ENCODE measurements at places on chromosomes 5 and 9.

DNA sequence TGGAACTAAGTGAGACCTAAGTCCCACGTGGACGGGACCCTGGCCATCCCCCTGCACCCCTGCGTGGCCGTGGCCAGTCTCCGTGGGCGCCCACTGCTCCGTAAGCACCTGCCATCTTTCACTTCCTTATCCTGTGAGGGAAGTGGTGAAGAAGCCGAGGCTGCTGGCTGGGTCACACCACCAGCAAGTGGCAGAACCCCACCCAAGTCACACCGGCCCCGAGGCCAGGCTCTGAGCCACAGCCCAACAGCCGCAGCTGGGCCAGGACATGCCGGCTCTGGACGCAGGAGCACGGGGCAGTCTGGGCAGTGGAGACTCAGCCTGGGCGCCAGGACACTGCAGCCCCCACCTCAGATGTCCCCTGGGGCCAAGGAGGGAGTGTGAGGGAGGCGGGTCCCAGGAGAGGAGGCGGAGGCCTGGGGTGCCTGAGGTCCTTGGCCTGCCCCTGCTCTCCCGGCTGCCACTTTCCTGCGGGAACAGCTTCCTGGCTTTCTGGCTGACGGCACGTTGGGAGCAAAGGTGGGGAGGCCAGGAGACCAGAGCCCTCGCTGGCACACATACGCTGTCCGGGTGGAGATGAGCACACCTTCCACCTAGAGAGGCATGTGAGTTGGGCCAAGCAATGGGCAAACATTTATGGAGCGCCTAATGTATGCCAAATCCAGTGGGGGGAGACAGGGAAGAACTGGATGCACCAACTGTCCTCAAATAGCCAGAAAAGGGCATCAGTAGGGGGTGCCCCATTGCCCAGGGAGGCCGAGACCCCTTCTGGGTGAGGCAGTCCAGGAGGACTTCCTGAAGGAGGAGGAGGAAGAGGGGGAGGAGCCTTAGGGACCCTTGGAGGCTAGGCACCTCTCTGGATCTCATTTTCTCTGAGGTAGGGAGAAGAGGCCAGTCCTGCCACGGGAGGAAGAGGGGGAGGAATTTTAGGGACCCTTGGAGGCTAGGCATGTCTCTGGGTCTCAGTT is 43.9 kb upstream of the EGFL7 start:
- DNase-seq: no peak

DNA sequence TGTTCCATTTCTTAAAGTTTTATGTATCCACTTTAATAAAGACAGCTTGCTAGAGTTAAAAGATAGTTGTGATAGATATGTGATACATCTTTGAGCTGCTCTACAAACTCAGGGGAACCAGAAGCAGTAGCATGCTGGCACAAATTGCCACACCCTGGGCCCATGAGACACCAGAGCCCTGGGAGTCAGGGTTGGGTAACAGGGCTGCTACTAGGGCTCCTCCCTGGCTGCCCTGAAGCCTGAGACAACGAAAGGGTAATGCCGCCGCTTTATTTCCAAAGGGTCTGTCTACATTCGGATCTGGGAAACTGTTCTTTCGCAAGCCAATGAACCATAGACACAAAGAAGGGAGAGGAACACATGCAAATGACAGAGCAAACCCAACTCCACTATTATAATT is 29.2 kb downstream of the PTPN3 start:
- no peak for DNase-seq

DNA sequence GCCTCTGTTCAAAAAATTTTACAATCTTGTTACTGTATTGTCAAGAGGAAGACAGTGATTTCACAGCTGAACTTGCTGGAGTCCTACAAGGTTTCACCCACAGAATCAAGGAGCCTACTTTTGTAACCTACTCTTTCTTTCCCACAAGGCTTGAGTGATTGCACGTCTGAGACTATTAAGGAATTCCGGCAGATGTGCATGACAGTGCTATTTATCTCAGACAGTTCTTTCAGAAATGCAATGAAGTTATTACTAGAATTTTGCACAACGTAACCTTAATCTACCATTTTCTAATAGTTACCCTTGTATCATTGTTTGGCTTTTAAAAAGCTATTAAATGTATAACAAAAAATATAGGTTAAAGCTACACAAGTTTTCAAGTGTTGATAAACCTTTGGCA is 400.1 kb downstream of the PTPRD start:
- no peak for DNase-seq

DNA sequence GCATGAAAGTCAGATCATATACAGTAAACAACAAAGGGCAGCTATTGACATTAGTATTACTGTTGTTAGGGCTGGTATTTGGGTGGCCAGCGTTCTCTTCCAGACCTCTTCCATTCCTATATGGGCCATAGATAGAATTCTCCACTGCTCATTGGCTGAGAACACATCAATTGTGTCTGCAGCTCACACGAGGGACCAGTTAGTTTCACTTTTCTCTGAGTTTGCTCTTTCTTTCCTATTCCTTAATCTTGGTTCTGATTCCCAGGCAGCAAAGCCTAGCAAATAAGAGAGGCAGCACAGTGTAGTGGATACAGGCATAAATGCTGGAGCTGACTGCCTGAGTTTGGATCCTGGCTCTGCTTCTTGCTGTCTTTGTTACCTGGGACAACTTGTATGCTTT is 476.4 kb downstream of the SPOCK1 start:
- DNase-seq: no peak

DNA sequence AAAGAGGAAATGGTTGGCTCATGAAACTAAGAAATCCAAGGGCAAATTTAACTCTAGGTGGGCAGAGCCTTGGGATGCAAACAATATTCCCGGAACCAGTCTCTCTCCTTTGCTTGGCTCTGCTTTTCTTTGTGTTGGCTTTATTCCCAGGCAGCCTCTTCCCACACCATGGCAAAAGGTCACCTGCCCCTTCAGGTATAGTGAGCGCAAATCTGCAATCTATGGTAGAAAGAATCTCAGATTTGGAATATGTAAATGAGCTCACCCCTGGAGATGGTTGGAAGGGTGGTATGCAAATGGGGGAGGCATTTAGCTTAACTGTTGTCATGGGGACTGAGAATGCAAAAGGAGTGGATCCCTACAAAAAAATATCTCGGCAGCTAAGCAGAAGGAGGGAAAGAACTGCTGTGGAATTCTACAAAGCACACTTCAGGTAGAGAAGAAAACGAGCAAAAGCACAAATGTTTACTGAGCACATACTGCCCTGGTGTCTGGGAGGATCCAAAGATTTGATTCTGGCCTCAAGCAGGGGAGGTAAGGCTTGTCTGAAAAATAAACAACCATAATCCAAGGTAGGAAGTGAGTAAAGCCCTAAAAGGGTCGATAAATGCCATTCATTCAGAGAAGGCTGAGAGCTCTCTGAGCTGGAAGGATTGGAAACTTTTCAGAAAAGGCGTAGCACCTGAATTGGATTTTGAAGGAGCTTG is 139.7 kb downstream of the TLE1 start:
- no peak for DNase-seq

GRCh38 chr9:15144622-15145061 is 162.4 kb downstream of the TTC39B start:
- no peak for DNase-seq

DNA sequence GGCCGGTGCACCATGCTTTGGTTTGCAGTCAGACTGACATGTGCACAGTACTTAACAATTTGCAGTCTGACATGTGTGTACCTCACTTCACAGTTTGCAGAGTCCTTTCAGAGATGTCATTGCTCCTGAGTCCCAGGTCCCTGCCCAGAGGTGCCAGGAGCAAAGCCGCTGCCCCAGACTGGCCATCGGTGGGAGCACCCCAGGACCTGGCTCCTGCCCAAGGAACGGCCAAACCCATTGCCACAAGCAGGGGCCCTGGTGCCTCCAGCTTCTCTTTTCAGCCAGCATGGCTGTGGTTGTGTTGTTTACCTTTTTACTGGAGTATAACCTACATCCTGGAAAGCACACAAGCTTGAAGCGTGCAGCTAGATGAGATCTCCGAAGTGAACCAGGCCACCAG is 28.6 kb downstream of the RASGEF1C start:
- no peak for DNase-seq

GRCh38 chr5:142697356-142698255 is 11.7 kb upstream of the FGF1 start:
- peak; percentile 46 for DNase-seq

DNA sequence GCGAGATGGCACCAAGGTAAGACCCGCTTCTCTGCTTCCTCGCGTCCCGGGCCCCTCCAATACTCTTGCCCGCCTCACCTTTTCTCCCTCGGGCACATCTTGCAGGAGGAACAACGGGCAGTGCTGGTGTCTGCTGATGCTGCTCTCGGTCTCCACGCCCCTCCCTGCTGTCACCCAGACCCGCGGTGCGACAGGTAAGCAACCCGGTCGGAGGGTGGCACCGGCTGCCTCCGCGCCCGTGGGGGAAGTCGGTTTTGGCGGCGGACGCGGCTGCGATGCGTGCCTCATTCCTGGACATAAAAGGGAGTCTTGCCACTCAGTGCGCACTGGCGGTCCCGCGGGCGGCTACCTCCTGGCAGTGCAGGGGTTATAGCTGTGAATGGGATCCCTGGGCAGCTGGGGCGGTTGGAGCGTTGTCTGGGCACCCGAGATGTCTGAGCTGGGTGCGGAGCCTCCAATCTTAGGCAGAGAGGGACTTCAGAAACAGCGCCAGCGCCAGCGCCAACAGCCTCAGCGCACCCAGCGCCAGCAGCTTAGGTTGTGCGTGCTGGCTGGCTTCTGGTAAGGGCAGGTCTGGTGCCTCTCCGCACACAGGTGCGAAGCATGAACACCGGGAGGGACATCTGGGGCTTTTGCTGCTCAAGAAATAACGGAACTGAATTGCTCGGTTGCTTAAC is 488 bp downstream of the COL15A1 start:
- peak; percentile 81 for DNase-seq

DNA sequence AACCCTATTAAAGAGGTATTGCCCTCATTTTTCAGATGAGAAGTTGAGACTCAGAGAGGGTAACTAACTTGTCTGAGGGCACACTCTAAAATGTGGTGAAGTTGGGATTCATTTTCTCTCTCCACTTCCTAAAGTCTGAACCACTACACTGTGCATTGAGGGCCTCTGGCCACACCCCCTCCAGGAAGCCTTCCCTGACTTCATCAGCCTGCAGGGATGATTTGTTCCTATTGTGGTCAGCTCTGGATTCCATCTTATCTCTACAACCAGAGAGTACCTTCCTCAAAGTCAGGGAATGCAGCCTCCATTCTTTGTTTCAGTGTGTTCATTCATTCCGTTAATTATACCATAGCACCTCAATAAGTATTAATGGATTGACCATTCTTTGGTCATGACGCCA is 356.0 kb upstream of the PANK3 start:
- DNase-seq: no peak

DNA sequence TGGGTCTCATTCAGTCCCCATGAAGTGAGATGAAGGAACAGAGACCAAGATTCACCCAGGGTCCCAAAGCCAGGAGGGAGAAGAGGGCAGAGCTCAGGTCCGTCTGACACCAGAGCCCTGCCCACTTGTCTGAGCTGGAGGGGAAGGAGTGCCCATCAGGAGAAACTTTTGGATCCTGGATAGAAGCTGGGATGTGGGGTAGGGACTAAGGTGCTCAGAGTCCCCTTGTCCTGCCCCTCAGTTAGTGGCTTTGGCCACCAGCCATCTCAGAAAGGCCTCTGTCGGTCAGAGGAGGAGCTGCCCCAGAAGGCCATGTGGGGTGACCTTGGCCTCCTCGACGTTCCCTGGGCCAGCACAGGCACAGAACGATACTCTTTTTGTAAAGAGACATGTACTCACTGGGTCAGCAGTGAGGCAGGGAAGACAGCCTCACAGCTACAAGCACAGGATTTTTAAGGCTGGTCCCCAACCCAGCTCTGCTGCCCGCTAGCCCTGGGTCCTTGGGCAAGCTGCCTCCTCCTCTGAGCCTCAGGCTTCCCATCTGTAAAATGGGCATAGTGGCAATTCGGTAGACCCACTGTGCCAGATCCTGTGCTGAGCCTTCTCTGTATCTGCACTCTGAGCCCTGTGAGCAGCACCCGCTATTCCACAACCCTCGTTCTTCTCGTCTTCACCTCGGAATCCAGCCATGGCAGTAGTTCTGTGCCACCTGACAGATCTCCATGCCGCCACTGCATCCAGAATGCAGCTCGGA is 49.4 kb downstream of the C9orf50 start:
- DNase-seq: no peak

- no peak for DNase-seq
Observed at GRCh38 chr5:133121080-133121479, 69.3 kb downstream of the HSPA4 start.

DNA sequence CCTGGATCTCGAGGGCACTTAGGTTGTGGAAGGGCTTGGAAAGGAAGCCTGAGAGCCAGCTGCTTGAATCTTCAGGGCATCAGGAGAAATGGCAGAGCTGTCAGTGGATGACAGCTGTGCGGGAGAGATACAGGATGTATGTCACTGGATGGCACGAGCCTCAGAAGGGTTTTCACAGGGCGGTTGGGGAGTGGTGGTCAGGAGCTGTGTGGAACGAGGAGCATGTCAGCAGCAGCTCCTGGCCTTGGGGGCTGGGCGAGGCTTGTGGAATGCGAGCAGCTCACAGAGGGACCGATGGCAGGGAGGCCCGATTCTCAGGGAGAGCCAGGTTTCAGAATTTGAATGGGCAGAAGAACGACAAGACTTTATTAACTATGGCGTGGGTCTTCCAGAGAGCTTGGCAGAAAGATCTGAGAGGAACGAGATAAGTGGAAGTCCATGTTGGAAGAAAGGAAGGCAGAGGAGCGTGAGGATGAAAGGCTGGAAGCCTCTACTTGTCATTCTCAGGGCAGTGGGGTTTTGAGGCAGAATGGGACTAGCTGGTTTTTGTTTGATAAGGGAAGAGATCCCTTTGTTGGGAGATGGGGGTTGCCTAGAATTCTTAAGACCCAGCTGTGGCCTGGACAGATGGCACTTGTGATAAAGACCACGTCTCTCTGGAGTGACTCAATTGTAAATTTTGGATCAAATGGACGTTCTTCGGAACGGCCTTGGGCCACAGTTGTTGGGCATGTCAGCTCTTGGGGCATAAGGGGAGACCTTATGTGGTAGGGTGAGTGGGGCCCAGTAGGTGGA is 60.3 kb downstream of the SNX30 start:
- DNase-seq: peak; percentile 7

DNA sequence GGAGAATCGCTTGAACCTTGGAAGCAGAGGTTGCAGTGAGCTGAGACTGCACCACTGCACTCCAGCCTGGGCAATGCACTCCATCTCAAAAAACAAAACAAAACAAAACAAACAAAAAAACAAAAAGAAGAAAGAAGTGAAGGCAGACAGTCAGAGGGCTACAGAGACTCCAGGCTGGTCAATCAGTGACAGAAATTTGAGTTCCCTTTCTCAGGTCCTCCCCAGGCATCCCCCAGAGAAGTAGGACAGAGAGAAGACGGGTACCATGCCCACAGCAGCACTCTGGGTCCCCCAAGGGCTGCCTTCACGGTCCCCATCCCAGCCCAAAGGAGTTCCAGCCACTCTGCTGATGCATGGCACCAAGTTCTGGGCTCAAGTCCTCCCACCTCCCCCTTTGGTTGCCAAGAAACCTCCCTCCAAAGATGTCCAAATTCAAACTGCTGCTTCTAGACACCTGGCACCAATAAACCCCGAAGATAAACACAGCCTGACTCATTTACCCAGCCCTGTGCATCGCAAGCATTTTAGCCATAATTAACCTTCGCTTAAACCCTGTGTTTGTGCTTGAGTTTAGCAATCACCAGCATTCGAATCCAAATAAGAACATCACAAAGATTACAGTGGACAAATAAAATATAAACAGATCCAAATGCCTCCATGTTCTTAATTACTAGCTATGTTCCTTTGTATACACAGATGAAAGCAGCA is 24.0 kb downstream of the SEMA4D start:
- no peak for DNase-seq

Measured in kidney (tissue), 22 donors.